ENCODE measurements at places on chromosomes 12 and 14.

DNA sequence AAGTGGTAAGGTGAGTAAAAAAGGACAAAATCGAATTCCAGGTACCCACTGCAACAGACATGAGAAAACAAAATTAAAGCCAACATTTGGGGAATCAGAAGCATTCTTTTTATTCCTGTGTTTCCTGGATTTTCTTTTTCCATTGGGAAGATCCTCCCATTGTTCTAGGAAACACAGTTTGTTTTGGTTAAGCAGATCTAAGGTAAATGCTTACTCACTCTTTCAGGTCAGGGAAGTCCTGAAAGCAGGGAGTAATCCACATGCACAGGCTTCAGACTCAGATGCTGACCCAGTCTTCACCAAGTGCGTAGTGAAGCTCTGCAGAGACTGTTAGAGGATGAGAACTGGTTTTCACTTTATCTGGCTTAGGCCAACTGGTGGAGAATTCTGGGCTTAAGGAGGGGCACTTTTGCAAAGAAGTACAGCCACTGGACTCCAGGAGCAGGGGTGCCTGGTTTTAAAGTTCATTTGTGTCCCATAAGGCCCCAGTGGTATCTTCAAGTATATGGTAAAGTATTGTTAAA, 57.7 kb downstream of the RPAP3 start:
- DNase-seq = no peak

DNA sequence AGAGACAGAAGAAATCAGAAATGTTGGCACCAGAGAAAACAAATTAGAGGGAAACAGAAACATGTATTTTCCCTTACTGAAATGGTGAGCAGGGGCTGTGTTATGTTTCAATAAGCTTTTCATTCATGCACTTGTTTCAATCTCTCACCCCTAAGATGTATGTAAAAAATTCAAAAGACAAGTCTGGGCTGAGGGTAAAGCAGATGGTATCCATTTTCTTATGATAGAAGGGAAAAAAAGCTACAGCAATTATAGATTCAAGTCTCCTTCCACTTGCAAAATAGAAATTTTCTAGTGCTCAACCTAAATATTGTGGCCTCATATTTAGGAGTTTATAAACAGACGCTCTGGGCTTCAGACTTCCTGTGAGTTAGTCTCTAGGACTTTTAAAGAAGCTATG, 138.3 kb downstream of the ST8SIA1 start:
- no peak for DNase-seq

GRCh38 chr12:127257366-127257935, 1009.5 kb upstream of the TMEM132C start:
- DNase-seq = no peak

GRCh38 chr14:59137256-59137655, 51.2 kb upstream of the DAAM1 start:
- DNase-seq = no peak

DNA sequence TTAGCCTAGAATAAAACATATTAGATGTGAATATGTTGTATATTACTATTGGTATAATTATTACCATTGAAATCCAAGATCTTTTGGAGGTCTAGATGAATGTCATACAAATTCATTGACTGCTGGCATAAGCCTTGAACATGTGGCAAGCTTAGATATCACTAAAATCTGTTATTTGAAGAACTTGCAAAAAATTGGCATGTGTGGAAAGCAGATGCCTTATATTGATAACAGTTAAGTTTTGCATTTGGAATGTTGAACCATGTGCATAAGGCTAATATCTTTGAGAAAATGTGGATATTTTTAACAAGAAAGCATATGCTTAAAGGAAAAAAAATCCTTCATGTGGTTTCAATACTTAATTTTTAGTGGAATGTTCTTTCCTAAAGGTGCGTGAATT, 203.6 kb upstream of the PRICKLE1 start:
- no peak for DNase-seq

DNA sequence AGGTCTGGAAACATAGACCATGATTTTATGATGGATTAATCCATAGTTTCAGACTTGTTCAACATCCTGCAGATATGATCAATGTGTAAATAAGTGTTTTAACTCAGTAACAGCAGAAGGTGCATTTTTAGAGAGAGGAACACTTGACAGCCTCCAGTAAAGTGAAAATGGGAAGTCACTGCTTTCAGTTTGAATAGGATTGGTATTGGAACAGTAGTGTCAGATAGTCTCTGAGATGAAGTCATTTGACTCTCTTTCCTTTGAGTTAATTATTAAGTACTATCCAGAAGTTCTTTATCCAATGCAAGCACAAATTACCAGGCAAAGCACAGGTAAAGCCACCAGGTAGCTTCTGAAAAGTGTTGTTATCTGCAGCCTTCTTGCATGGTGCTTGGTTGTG, 14.5 kb upstream of the NAV3 start:
- DNase-seq = no peak

GRCh38 chr12:128513831-128514230, 246.9 kb downstream of the TMEM132C start:
- no peak for DNase-seq

DNA sequence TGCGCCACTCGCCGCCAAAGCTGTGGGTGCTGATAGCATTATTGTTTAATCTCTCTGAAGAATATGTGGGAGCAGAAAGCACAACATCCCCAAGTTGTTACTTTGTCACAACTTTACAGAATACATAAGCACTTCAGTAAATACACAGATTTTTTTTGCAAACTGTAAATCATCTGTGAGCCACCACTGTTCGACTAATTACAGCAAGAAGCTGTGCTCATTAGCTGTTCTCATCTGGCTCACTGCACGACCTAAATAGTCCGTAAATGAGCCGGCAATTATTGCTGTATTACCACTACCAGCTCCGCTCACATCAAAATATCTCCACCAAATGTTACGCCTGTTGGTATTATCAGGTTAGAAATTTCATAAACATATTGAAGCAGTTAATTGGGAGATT, 228.9 kb upstream of the PRKD1 start:
- DNase-seq = no peak

DNA sequence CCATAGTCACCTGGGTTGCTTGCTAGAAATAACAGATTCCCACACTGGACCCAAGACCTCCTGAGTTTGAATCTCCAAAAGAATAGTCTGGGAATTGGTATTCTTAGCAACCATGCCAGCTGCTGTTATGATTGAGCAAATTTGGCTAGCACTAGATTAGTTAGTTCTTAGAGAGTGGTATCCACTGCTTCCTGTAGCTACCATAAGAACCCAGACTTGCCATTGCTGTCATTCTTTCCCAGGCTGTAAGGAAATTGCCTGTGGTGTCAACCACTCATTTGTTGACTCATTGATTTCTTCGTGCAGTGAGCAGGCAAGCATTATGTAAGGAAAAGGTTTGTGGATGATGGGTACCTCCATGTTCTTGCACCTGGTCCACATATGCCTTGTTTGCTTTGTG, 201.8 kb upstream of the RGS6 start:
- DNase-seq = no peak

GRCh38 chr12:115374480-115375185, 690.7 kb upstream of the TBX3 start:
- no peak for DNase-seq

- no peak for DNase-seq
Observed at GRCh38 chr12:75289753-75290152, 40.4 kb downstream of the CAPS2 start.

DNA sequence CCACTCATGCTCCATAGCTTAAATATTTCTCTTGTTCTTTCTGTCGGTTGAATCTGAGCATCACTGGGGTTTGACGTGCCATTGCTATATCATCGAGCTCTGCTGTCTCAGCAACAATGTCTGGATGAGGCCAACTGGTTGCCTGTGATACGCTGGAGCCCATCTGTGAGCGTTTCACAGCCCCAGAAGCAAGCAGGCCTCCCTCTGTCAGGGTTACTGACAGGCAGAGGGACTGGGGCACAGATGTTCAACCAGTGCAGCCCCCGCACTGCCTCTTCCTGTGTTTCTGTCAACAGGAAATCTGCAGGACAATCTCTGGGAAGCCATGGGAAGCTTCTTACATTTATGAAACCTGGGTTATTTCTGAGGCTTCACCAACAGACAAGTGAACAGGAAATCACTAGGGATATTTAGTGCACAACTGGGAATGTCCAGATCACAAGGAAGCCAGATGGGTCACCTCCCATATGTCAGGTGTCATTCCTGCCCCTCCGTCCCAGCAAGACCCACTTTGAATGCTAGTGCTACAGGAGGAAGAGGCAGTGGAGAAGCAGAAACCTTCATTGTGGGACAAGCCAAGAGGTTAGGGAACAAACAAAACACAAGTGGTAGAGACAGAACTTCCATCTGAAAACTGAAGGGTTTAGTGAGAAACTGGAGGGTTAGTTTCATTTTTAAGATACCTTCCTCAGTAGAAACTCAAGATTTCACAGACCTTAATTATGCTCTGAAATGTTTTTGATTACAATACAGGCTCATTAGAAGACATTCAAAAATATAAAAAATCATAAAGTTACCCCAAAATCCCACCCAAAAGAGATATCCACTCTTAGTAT, 24.1 kb downstream of the DMAC2L start:
- peak; percentile 53 for DNase-seq

GRCh38 chr12:88185988-88186387, 43.9 kb downstream of the TMTC3 start:
- DNase-seq = no peak

DNA sequence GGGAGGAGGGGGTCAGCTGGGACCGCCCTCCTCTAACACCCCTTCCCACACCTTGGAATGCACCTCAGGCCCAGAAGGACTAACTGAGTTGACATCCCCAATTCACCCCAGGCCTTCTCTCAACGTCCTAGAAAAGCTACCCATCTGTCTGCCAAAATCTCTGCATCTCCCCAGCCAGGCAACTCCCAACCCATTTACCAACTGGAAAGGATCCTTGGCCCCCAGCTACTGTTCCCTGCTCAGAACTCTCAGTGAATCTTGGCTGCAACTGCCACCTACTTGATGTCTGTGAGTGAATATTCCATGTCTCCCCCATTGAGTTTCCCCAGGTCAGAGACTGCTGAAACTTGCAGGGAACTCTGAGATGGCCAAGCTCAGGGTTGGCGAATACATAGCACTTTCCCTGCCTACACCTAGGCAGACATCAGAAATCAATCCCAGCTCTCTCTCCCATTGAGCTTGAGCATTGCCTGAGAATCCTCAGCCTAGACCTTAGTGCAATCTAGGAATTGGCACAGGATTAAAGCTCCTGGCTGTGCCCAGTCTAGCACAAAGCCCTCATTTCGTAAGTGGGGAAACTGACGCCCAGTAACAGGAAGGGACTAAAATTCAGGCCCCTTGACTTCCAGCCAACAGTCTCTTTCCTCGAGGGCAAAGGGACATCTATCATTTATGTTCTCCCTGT, 71.9 kb upstream of the NCOR2 start:
- no peak for DNase-seq

DNA sequence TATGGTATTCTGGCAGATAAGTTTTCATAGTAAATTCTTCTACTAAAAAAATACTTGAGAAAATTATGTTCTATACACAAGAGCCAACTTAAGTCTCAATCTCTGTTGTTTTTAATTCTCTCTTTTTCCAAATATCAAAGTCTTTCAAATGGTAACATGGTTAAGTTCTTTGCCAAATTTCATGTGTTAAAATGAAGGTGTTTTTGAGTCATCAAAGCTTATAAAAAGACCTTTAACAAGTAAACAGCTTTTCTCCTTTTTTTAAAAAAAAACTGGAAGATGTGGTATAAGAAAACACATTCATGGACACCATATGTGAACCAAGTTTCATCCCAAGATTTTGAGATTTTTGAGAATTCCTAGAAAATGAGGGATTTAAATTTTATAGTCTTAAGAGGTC, 111.3 kb downstream of the FOXG1 start:
- no peak for DNase-seq

GRCh38 chr14:71203306-71203705, 296.0 kb downstream of the PCNX1 start:
- DNase-seq = no peak

GRCh38 chr12:115640929-115641328, 636.6 kb downstream of the MED13L start:
- DNase-seq = no peak

- no peak for DNase-seq
Observed at GRCh38 chr12:93838193-93838592, 161.0 kb downstream of the CRADD start.

DNA sequence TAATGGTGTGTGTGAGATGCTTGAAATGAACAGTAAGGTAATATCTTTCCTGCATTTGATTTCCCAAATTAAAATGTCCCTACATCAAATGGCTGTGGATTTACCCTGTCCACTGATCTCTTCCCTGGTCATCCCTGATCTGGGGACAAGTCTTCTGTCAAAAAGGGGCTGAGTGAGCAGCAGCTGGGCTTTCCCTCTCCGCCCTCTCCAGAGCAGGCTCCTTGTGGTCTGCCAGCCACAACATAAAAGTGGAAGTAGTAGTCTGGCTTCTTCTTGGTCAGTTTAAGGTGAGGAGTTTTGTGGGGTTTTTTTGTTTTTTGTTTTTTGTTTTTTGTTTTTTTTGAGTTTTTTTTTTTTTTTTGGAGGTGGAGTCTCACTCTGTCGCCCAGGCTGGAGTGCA, 25.2 kb upstream of the PLXNC1 start:
- DNase-seq = no peak

DNA sequence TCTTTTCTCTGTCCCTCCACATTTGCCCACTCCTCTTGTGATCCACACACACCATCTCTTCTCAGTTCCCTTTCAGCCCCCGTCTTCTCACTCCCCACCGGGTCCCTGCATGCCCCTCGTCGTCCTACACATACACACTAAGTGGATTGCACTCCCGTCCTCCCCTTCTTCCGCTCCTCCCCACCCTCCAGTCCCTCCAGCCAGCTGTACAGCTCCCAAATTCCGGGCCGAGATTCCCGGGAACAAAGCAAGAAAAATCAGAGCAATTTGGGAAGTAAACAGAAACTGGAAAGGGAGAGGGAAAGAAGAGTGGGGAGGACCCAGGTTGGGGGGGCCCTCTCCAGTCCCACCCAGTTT, 282 bp upstream of the IGFBP6 start:
- no peak for DNase-seq

- DNase-seq = peak; percentile 29
Observed at GRCh38 chr12:116552773-116553373, 6.3 kb upstream of the MAP1LC3B2 start.

GRCh38 chr12:3747976-3748619, 4.8 kb downstream of the CRACR2A start:
- no peak for DNase-seq

DNA sequence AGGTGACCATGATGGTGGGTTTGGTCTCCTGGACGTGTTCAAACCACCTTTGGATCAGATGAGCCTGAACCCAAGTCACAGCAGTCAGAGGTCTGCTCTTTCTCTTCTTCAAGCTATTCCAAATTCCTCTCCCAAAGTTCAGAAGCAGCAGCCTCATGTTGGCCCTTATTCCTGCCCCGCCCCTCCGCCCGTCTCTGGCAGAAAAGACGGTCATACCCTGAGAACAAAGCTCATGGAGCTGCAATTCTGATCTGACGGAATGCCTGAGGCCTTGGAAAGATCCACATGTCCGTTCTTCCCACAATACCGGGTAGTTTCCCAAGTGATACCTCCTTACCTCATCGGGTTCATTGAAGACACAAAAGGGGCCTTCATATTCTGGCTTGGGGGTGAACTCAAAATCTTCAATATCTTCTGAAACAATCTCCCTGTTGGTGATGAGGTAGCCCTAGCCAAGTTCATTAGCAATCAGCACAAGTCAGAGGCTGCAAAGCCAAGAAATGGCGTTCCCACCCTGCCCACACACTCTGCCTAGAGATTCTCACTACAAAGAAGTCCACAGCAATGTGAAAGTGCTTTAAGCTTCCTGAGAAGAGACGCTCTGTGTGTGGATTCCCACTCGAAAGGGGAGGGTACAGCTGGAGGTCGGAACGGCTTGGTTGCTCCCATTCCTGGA, 11.2 kb downstream of the POLE start:
- no peak for DNase-seq

- DNase-seq = no peak
Observed at GRCh38 chr14:36173161-36173560, 3.4 kb downstream of the PTCSC3 start.

Data from posterior cingulate gyrus (tissue), 11 donors.